ENCODE measurements at places on chromosomes 7 and 10. TPM values are rescaled to one million over a fixed set of nuclear protein-coding genes. Genes with fewer than 3 reads are reported as not detected.

DNA sequence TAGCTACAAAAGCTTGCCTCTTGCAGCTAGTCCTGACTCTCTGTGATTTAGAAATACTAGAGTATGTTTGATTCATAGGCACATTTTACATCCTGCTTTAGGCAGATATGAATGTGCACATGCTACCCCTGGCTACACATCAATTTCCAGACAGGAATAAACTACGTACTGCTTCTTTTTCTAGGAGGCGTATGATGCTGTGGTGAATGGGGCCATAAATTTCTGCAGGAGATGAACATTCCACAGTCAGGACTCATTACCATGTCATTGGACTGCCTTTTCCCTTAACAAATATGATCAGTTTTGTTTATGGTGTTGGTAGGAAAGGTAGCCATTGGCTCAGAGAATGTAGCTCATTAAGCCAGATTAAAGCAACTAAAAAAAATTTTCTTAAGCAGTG is 50.1 kb upstream of the IFRD1 start:
- H3K27me3 ChIP-seq, result peaks cover 2% of the 10 kb centered on the region
- DNase-seq, result no peak
- peaks cover 12% of the 10 kb centered on the region for H3K4me1 ChIP-seq
- peaks cover 5% of the 10 kb centered on the region for H3K36me3 ChIP-seq
- H3K27ac ChIP-seq, result no peak overlapping the region

DNA sequence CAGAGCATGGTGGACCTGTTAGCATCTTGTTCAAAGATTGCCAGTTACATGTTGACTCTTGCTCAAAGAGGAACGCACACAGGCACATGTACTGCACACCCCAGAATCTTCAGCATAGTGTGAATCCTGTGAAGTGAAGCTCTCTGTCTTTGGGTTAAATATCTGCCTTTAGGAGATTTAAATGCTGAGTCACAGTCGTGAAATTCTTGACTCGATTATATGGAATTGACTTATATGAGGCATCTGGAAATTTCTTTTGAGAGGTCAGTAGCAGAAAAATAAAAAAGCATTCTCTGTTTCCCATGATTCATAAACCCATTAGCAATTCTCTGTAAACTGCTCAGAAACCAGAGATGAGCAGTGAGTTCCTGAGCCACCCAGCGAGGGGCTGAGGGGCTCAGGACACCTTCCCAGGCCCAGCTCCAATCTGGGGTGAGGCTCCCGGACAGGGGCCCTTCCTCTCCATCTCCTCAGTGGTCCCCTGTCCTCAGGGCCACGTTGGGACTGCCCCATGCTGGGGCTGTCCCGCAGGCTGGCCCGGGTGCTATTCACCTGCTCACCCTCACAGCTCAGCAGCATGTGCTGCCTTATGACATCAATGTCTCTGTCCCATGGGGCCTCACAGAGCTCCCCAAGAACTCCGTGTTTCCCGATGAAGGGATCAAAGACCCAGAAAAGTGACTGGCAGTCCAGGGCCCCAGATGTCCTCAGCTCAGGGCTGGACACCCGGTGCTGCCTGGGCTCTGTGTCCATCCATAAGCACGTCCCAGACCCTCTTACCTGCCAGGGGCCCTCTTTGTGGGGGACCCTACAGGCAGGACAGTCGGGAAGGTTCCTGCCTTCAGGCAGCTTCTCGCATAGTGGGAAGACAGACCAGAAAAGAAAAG is 50.0 kb upstream of the INSIG1 start:
- no peak overlapping the region for H3K4me3 ChIP-seq
- no peak for DNase-seq
- no peak overlapping the region for H3K27ac ChIP-seq
- H3K27me3 ChIP-seq, result peaks cover 2% of the 10 kb centered on the region
- H3K4me1 ChIP-seq, result no peaks in the 10 kb centered on the region

DNA sequence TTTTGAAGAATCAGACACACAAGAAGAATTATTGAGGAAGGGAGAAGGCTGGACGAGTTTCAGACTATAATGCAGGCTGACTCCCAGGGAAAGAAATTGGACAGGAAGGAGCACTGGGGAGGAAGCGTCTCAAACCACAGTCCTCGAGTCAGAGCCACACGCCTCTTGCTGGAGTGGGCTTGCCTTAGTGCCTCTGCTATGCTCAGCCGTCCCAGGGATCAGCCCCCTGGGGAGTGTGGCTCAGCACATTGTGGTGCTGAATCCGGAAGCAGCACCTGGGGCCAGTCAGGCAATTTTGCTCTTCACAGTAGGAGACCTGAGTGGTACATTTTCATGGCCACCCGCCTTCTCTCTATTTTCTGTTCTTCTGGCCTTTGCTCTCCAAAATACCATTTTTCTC is 67.4 kb upstream of the SLC35G1 start:
- H3K36me3 ChIP-seq, result no peaks in the 10 kb centered on the region
- no peak for DNase-seq
- peaks cover 3% of the 10 kb centered on the region for H3K4me1 ChIP-seq
- H3K27me3 ChIP-seq, result peaks cover 1% of the 10 kb centered on the region
- H3K4me3 ChIP-seq, result no peak overlapping the region
- H3K27ac ChIP-seq, result no peak overlapping the region

GRCh38 chr7:38656968-38657367 is 25.8 kb upstream of the AMPH start:
- H3K27ac ChIP-seq, result no peak overlapping the region
- H3K4me1 ChIP-seq, result no peaks in the 10 kb centered on the region
- H3K27me3 ChIP-seq, result no peaks in the 10 kb centered on the region
- H3K4me3 ChIP-seq, result no peak overlapping the region
- no peaks in the 10 kb centered on the region for H3K36me3 ChIP-seq

DNA sequence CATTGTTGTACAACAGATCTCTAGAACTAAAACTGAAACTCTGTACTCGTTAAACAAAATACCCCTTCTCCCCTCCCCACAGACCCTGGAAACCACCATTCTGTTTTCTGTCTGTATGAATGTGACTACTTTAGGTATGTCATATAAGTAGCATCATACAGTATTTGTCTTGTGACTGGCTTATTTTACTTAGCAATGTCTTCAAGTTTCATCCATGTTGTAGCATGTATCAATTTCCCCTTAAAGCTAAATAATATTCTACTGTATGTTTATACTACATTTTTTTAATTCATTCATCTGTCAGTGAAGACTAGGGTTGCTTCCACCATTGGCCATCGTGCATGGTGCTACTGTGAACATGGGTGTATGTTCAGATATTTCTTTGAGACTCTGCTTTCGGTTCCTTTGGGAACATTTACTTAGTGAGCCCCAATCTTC is 71.2 kb upstream of the RPA3 start:
- H3K27ac ChIP-seq, result no peak overlapping the region
- H3K36me3 ChIP-seq, result no peaks in the 10 kb centered on the region
- no peak overlapping the region for H3K4me3 ChIP-seq
- DNase-seq, result no peak

The VGF gene
- 0.77 TPM for total RNA-seq

The FAM25A gene
- total RNA-seq, result not detected

All from endothelial cell (in vitro differentiated cells).